ENCODE measurements at places on chromosomes 3 and 15.

DNA sequence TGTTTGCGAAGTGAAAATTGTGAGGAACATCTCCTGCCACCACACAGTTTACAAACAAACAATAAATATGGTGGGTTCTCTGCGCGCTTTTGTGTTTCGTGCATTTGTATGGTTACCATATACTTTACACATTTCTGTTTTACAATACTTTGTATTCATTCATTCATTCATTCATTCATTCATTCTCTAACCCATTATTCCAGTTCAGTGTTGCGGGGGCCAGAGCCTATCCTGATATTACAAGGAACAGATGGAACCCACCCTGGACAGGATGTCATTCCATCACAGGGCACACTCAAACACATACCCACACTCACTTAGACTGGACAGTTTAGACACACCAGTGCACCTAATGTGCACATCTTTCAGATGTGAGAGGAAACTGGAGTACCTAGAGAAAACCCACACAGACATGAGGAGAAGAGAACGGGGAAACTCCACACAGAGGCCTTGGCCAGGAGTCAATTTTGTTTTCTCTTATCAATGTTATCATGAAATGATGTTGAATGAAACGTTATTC, 160.5 kb downstream of the FNDC3B start:
- DNase-seq = no peak

GRCh38 chr15:83776986-83777385, 123.1 kb downstream of the ADAMTSL3 start:
- no peak for DNase-seq

GRCh38 chr3:64228110-64228509, 2.8 kb upstream of the PRICKLE2 start:
- no peak for DNase-seq

- no peak for DNase-seq
These were observed 7.2 kb upstream of the CFAP161 start for GRCh38 chr15:81126892-81127291.

GRCh38 chr3:141454906-141455602, 31.8 kb upstream of the RASA2 start:
- peak; percentile 13 for DNase-seq

GRCh38 chr3:13619661-13620230, 70.8 kb downstream of the FBLN2 start:
- no peak for DNase-seq

DNA sequence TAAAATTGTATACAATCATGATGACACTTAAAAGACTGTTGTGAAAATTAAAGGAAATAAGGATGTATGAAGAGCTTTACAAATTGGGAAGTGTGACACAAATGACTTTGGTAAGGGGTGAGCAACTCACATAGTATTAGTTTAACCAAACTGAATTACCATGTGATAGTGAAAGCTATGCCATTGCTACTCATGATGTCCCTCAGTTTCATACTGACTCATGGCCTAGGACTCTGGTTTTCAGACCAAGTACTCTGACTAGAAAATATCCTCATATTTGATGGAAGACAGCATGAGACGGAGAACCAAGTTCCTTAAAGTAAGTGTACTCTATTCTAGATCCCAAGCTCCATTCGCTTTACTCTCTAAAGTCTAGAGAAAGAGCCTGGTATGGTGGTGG, 203.2 kb upstream of the ICE2 start:
- DNase-seq = no peak

GRCh38 chr15:42503825-42504224, 8.4 kb downstream of the SNAP23 start:
- DNase-seq = no peak

DNA sequence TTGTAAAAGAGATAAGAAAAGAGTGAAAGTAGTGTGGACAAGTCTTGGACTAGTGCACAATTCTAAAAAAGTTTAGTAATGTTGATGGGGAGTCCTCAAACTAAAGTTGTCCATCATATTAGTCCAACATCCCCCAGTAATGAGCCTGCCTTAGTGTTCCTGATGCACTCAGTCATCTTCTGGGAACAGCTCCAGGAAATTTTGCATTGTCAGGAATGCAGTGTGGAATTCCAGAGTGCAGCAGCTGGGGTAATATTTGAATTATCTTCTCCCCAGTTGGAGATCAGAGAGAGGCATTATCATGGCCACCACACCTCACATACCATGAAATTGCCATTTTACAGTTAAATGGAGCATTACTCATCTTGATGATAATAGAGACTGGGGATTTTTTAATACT, 528.8 kb upstream of the NAALADL2 start:
- no peak for DNase-seq

- no peak for DNase-seq
These were observed 83.4 kb upstream of the RARB start for GRCh38 chr3:25344670-25345069.

DNA sequence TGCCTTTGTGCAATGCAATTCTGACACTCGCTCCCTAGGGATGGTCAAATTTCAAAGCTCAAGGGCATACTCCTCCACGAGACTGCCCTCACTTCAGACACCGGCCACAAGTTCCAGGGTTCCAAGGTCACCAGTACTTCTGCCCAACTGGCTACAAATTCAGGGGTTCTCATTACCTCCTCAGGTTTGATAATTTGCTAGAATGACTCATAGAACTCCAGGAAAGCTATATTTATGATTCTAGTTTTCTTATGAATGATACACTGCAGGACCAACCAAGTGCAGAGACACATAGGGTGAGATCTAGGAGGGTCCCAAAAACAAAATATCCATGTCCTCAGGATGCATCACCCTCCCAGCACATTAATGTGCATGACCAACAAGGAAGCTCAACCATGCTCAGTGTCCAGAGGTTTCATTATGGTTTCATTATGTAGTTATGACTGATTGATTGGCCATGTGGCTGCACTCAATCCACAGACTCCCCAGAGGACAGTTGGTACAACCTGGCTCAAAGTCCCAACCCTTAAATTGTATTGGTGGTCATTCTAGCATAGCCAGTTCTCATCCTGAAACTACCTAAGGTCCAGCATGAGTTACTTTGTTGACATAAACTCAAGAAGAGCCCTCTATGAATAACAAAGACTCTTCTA, 170.4 kb upstream of the LRRN1 start:
- no peak for DNase-seq

DNA sequence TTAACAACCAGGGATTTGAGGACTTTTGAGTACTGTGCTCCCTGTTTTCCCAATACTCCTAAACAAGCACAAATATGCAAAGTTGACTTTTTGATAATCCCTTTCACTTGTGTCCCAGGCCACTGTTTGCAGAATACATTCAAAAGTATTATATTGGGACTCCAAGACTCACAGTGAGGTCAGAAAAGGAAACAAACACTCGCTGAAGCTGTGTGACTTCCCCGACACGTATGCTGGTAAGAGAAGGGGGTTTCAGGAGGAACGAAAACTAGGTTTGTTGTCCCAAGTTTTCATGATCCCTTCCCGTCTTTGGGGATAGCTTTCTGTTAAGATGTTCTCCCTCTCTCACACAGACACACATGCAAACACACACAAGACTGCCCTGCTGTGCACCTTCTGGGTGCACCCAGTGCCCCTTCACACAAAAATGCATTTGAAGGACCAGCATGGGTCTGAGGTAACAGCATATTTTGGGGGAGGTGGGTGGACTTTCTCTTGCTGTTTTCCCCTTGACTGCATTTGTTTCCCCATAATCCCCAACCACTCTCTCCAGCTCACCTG, 225.2 kb upstream of the PRICKLE2 start:
- no peak for DNase-seq

- no peak for DNase-seq
These were observed 207.6 kb downstream of the MAGI1 start for GRCh38 chr3:65830948-65831732.

DNA sequence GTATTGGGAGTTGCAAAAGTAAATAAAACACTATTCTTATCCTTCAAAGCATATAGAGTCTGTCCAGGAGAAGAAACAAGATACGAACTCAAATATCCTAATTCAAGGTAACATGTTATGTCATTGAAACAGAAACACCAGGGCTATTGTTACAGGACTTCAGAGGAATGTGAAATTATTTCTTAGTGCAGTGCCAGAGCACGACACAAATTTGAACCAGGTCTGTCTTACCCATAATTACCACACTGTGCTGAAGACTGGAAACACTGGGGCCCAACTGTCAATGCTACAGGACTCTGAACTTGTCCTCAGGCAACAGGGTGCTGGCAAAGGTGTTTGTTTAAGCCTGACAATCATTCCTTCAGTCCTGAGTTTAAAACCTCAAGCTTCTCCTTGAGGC, 633.6 kb upstream of the UBE2E2 start:
- no peak for DNase-seq

DNA sequence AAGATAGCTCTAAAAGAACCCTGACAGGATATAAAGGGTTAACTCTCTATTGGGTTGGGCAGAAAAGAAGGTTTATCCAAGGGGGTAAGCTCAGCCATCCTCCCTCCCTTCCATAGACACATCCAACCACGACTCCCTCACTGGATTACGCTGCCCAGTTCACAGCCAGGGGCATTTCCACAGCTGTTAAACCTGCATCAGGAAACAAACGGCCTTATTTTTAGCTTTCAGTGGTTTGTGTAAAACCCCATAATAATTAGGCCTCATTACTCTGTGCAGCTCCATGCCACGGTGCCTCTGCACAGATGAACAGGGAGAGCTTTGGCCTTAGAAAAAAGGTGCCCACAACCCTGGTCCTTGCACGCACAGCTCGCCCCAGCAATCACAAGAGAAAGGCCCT, 110.6 kb downstream of the GABRB3 start:
- DNase-seq = no peak
